Activated CD4-positive, alpha-beta T cell treated with anti-CD3 and anti-CD28 coated beads, Interleukin-2, amount 50 U/mL, for 24 hours (primary cell): ENCODE measurements at places on chromosomes 12 and 14.

GRCh38 chr12:92096346-92097136 lies 49.1 kb downstream of the BTG1 start:
- no peak for DNase-seq

- DNase-seq: no peak
These were observed 411.0 kb upstream of the OR4E1 start for GRCh38 chr14:22084393-22085281.

GRCh38 chr14:82850576-82850975 lies 1316.9 kb upstream of the SEL1L start:
- DNase-seq: no peak

DNA sequence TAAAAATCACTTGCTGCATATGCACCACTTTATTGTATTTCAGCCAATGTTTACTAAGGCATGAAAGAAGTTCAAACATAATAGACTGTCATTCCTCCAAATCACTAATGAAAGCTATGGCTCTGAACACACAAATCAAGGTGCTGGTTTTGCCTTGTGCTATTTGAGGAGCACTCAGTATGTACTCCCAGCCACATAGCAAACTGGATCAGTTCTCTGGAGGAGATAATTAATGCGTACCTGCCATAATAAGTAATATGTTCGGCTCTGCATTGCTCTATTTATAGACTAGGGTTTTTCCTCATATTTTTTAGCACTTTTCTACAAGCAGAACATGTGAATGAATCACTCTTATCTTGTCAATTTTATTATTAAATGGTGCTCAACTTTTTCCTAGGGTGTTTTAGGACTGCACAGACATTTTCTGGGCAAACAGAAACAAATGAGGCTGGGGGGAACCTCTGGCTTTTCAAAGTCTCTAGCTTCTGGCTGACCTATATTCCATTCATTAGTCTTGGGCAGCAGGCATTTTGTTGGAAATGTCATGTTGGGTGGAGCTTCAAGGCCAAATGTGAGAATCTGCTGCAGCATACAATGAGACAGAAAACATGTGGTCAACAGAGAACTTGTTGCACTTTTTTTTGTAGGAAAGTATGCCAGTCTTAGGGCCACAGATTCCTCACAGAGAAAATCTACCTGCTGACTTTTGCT lies 88.4 kb downstream of the GRIP1 start:
- no peak for DNase-seq

GRCh38 chr12:62301080-62301798 lies 41.0 kb downstream of the USP15 start:
- DNase-seq: no peak

GRCh38 chr12:93616584-93617101 lies 44.2 kb downstream of the SOCS2 start:
- no peak for DNase-seq
